ENCODE measurements at places on chromosomes 7 and 10.

DNA sequence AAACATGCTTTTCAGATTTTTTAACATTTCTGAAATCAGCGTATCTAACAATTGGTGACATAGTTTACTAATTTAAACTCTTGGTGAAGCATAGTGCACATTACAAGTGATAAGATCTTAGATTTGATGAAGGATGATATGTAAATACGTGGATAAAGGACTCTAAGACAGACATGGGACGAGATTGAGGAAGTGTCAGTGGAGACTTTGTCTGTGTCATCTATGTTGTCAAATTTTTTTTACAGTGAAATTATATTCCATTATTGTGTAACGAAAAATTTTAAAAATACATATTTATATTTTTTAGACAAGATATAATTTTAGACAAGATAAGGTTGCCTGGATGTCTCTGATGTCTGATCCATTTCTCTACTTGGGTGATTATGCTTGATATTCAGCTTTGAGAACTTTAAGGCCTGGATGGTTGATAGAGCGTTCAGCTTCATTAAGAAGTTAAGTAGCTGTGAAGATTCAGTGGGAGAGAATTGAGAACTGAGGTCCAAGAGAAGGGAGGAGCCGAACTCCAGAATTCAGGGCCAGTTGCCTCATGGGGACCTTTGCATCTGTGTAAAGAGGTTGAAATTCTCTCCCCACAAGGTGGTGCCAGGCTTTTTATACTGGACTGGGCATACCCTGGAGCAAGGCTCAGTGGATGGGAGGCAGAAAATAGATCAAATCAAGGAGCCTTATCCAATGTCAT is 62.7 kb downstream of the KAT6B start:
- no peak for DNase-seq

- DNase-seq, result no peak
Observed at GRCh38 chr10:96565774-96566173, 21.0 kb downstream of the TM9SF3 start.

DNA sequence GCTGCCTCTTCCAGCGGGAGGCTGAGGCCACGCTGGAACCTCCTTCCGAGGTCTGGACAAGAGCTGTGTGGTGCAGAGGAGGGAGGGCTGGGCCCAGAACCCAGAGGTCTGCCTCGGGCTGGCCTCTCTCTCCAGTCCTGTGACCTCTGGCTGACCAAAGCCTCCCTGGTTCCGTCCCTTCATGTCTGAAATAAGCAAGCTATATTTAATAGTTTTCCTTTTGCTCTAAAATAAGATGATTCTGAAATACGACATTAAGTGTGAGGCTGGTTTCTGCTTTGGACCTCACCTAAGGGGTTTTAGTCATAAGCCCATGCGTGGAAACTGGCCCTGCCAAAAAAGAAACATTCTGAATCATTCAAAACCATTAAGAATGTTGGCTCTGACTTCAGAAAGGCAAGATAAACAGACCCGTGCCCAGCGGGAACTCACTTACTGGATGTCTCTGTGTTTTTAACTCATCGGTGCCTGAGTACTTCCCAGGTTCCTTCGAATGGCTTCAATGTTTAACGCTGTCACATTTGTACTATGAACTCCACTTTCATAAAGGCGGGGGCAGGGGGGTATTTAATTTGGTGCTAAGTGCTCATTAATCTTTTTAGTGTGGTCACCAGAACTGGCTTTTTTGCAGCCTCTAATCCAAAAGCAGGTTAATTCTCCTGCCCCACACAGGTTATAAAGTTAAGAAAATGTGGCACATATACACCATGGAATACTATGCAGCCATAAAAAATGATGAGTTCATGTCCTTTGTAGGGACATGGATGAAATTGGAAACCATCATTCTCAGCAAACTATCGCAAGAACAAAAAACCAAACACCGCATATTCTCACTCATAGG is 157.5 kb upstream of the KLF14 start:
- DNase-seq, result no peak

- DNase-seq, result no peak
Observed at GRCh38 chr7:28629216-28629842, 217.0 kb downstream of the CREB5 start.

DNA sequence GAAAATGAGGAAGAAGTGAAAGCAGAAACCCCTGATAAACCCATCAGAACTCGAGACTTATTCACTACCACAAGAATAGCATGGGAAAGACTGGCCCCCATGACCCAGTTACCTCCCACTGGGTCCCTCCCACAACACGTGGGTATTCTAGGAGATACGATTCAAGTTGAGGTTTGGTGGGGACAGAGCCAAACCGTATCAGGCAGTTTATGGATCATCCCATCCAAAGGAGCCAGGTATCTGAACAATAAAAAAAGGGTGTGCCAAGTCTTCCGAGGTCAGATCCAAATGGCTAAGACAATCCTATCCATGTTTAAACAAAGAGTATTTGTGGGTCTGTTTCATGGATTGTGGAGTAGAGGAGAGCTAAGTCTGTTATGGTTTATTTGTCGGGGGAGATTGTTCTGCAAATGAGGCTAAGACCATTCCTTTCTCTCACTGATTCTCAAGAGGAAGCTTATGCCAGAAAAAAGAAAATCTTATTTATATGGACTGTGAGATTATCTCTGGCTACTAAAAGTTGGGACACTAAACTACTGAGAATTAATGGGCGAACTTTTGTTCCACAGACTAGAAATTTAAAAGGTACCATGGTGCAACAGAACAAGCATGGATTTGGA is 203.7 kb downstream of the IPMK start:
- DNase-seq, result no peak

GRCh38 chr7:29839921-29840320 is 33.6 kb downstream of the WIPF3 start:
- no peak for DNase-seq

All from NCI-H1105 treated with DMSO at 0.1 percent for 48 hours (cell line).